Non-pigmented ciliary epithelial cell (primary cell): ENCODE measurements at places on chromosomes 6 and 20.

DNA sequence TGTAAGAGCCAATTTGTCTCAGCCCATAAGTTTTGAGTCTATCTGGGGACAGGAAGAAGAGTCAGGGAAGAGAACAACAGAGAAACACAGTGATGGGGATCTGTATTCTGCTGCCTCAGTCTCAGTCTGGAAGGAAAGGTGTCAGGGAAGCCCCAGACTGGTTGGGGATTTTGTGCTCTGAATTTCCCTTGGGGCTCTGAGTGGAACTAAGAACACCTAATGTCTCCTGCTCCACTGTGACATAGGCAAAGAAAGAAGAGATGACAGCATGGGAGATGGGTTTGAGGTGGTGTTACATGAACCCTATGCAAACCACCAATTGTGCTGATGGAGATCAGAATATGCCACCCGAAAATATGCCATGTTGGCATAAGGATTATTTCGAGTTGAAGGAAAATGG lies 139.5 kb upstream of the MYLIP start:
- DNase-seq, result no peak

DNA sequence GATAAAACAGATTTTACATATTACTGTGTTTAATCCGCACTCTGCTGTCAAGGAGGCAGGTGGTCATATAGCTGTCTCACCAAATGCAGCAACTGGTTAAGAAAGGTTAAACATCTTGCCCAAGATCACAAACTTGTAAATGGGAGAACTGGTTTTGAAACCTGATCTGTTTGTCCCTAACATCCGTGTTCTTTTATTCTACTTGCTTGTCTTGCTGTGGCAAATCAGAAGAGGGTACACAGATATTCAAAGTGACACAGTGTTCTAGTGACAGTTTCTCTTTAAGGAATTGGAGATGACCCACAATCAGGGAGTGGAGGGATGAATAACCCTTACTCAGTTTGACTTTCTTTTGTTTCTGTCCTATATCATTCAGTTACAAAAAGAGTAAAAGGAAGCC lies 83.0 kb upstream of the SGK1 start:
- DNase-seq, result no peak

- DNase-seq, result no peak
Observed at GRCh38 chr6:111653979-111654378, 48.3 kb upstream of the TRAF3IP2 start.

GRCh38 chr6:2875359-2876191 lies 27.5 kb downstream of the SERPINB9 start:
- DNase-seq, result no peak

GRCh38 chr6:39330057-39330456 lies 7.6 kb upstream of the KCNK16 start:
- no peak for DNase-seq

GRCh38 chr6:100138346-100139022 lies 144.5 kb upstream of the MCHR2 start:
- DNase-seq, result no peak
